PC-3 (cell line): ENCODE measurements at places on chromosomes 1 and 21.

DNA sequence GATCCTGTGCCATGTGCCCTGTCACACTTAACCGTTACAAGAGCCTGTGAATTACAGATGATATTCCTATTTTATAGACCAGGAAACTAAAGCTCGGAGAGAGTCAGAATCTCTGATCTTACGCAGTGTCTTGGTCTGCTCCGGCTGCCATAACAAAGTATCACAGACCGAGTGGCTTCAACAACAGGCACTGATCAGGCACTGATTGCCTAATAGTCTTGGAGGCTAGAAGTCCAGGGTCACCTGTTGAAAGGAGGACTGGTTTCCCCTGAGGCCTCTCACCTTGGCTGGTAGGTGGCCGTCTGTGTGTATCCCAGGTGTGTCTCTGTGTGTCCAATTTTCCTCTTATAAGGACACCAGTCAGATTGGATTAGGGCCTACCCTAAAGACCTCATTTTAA is 31.5 kb upstream of the KCNE2 start:
- DNase-seq, result no peak

GRCh38 chr1:51491166-51491981 is 27.7 kb downstream of the EPS15 start:
- DNase-seq, result no peak

DNA sequence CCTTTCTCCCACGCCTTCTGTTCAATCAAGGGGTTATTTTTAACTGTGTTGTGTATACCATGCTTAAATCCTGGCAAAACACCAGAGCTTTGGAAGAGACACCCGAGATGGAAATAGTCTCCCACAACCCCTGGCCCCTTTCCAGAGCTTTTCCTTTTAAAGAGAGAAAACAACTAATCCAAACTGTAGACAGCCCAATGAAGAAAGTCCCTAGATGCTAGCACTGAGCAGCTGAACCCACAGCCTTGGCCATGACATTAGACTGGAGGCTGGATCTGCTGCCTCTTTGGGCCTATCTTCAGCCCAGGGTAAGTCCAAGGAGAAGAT is 64.9 kb upstream of the ARTN start:
- DNase-seq, result no peak

DNA sequence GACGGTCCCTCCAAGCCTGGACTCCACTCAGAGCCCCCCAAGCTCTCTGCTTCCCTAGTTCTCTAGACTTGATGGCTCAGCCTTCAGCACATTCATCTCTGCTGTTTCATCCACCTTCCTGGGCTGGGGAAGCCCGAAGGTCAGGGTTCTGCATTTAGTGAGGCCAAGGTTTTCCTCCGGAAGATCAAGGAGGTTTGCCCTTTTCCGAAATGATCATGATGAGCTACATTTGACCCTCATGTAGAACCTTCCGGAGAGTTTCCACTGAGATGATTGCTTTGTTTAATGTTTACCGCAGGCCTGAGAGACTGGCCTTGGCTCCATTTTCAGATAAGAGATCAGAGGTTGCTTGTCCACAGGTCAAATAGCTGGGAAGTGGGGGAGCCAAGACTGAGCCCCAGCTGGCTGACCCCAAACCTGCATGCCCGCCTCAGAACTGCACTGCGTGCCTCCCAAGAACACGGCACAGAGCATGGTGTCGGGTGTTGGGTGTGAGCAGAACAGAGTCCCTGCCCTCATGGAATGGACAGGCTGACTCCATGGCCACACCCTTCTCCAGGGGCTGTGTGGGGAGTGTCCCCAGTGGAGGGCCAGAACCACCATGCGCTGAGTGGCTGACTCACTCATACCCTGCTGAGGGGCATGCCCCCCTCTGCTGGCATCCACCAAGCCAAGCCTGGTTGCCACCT is 200.8 kb upstream of the TMEM51 start:
- no peak for DNase-seq

DNA sequence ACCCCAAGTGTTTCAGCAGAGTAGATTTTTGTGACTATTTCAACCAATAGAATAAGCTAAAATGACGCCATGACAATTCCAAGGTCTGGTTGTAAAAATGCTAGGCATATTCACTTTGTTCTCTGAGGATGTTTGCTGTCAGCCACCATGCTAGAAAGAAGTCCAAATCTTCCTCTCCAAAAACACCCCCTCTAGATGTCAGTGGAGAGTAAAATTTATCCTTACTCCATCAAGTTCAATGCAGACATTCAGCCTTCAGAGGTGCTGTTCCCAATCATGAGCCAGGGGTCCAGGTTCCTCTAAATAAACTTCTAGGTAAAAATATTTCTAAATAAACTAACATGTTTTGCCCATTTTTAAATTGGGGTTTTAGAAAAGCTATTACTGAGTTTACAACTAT is 395.4 kb upstream of the ADAMTS5 start:
- peak; percentile 12 for DNase-seq

- no peak for DNase-seq
Observed at GRCh38 chr1:39554277-39554676, 22.3 kb downstream of the PABPC4 start.
